ENCODE measurements at places on chromosomes 16 and 17. TPM values are rescaled to one million over a fixed set of nuclear protein-coding genes. Genes with fewer than 3 reads are reported as not detected.

- H3K27me3 ChIP-seq, result no peaks in the 10 kb centered on the region
- peaks cover 52% of the 10 kb centered on the region for H3K36me3 ChIP-seq
- H3K4me1 ChIP-seq, result peaks cover 27% of the 10 kb centered on the region
- H3K27ac ChIP-seq, result peak within 1 kb of the TSS; percentile 99
Measured at GRCh38 chr16:67659675-67660563, at the start of gene ACD. Gene ACD, minus strand, starts transcription at chr16:67660260. Its CDS starts 40 bp downstream, at chr16:67660220.

GRCh38 chr17:286571-286970 lies 66.0 kb downstream of the RPH3AL start:
- no peaks in the 10 kb centered on the region for H3K4me1 ChIP-seq
- no peak overlapping the region for H3K4me3 ChIP-seq
- no peak overlapping the region for H3K27ac ChIP-seq

- no peak overlapping the region for H3K27ac ChIP-seq
- H3K4me1 ChIP-seq, result no peaks in the 10 kb centered on the region
- no peaks in the 10 kb centered on the region for H3K36me3 ChIP-seq
- H3K4me3 ChIP-seq, result no peak overlapping the region
- no peak for DNase-seq
- H3K27me3 ChIP-seq, result peaks cover 3% of the 10 kb centered on the region
Measured at GRCh38 chr17:43822570-43823190, 10.3 kb downstream of the MPP3 start.

DNA sequence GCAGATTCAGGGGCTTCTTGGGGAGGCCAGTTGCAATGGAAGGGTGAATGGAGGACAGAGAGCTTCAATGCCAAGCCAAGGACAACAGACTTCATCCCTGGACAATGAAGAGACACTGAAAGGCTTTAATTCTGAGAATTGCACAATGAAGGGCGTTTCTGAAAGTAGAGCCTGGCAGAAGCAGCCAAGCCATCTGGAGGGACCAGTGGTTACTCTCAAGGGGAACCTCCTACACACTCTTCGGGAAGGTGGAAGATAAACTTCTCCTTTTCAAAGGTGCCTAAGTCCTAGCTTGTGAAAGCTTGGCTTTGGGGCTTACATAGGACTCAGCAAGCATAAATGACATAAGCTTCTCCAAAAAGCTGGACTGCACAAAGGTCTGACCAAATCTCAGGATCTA lies 6.2 kb upstream of the CES1 start:
- no peaks in the 10 kb centered on the region for H3K4me1 ChIP-seq
- no peak overlapping the region for H3K4me3 ChIP-seq
- no peaks in the 10 kb centered on the region for H3K27me3 ChIP-seq

GRCh38 chr17:48241770-48242497 lies 134.4 kb downstream of the SNX11 start:
- DNase-seq, result no peak
- no peaks in the 10 kb centered on the region for H3K36me3 ChIP-seq
- H3K4me1 ChIP-seq, result no peaks in the 10 kb centered on the region
- H3K27me3 ChIP-seq, result no peaks in the 10 kb centered on the region
- no peak overlapping the region for H3K4me3 ChIP-seq
- no peak overlapping the region for H3K27ac ChIP-seq

DNA sequence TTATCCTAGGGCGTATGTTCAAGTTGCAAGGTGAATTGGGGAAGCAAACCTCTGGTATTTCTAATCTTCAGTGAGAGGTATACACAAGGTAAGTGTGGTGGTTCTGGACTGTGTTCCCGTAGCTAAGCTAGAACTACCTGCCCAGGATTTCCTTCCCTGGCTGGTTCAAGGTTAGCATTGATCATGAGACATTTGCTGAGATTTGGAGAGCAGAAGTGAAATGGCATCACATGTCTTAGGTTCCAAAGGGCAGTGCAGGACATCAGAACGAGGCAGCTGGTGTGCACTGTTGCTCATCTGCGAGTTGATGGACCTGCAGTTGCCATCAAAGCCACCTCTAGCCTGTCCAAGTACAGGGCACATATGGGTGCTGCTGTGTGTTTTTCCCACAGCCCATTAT lies 95.2 kb downstream of the EMP2 start:
- H3K4me1 ChIP-seq, result no peaks in the 10 kb centered on the region
- H3K27ac ChIP-seq, result no peak overlapping the region
- no peak for DNase-seq
- H3K27me3 ChIP-seq, result no peaks in the 10 kb centered on the region

DNA sequence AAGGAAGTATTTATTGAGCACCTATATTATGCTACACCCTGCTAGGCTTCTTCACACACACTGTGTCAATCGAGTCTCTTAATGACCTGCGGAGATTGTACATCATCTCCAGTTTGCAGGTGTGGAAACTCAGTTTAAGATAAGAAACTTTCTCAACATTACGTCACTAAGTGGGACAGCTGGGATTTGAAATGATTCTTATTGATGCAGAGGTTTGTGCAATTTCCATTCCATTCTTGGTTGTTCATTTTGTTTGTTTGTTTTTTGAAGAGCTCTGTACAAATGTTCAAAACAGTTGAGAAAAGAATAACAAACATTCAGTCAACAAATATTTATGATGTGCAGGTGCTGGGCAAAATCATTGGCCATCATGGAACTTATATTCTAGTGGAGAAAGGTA lies 84.8 kb downstream of the MAP2K6 start:
- H3K27me3 ChIP-seq, result no peaks in the 10 kb centered on the region
- no peak for DNase-seq
- no peaks in the 10 kb centered on the region for H3K36me3 ChIP-seq
- no peak overlapping the region for H3K27ac ChIP-seq

- H3K36me3 ChIP-seq, result no peaks in the 10 kb centered on the region
- no peak overlapping the region for H3K27ac ChIP-seq
- H3K4me3 ChIP-seq, result no peak overlapping the region
- no peaks in the 10 kb centered on the region for H3K27me3 ChIP-seq
- no peak for DNase-seq
Measured at GRCh38 chr16:27199235-27199586, 4.1 kb upstream of the KDM8 start.

- H3K27me3 ChIP-seq, result no peaks in the 10 kb centered on the region
- no peak overlapping the region for H3K27ac ChIP-seq
- DNase-seq, result no peak
- H3K36me3 ChIP-seq, result peaks cover 39% of the 10 kb centered on the region
- H3K4me1 ChIP-seq, result no peaks in the 10 kb centered on the region
- H3K4me3 ChIP-seq, result no peak overlapping the region
Measured at GRCh38 chr16:88727871-88728270, 21.6 kb downstream of the CTU2 start.

DNA sequence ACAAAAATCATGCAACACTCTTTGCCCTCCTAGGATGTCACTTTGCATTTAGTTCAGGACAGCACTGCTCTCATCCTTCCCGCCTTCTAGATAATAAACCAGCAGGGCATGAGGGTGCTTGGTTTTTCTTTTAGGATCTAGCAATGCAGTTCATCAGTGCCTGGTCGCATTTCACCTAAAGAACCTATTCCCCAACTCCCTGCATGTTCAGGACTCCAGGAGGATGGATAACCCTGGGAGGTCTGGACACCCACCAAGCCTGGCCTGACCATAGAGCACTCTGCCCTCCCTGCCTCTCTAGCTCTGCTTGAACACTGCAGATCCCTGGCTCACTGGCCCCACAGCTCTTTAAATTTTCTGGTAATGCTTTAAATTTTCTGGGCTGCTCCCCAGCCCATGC lies 2.6 kb downstream of the SLFN12 start:
- H3K27ac ChIP-seq, result no peak overlapping the region
- no peaks in the 10 kb centered on the region for H3K36me3 ChIP-seq
- H3K27me3 ChIP-seq, result no peaks in the 10 kb centered on the region
- H3K4me1 ChIP-seq, result peaks cover 23% of the 10 kb centered on the region
- H3K4me3 ChIP-seq, result no peak overlapping the region

DNA sequence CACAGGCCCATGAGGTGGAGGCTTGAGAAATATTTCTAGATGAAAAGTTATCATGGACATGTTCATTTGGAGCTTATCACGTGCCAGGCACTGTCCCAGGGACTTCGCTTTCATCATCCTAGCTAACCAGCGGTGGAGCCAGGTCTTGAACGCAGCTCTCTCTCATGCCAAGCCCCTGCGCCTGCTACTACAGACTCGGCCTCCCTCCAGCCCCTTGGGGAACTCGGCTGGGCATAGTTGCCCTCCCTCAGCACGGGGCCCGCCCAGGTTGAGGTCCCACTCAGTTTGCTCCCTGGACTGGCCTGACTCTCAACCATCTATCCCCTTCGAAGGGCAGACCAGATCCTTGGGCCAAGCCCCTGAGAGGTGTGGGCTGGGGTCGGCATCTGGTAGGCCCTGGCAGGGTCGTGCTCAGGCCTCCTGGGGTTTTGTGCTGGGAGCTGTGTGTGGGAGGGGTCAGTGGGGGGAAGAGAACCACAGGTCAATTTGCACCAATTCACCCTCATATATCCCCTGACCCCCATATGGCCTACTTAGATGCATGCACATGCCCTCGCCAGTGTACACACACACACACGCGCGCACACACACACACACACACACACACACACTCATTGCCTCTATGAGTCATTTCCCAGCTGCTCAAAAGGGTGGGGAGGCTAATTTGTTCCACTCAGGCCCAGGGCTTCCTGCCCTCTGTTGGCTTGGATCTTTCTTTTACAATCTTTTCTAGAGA lies 12.1 kb upstream of the SCN4A start:
- no peaks in the 10 kb centered on the region for H3K36me3 ChIP-seq
- H3K4me3 ChIP-seq, result no peak overlapping the region

- no peak for DNase-seq
- H3K27ac ChIP-seq, result no peak overlapping the region
Measured at GRCh38 chr17:42163113-42163512, 8.3 kb upstream of the RAB5C start.

DNA sequence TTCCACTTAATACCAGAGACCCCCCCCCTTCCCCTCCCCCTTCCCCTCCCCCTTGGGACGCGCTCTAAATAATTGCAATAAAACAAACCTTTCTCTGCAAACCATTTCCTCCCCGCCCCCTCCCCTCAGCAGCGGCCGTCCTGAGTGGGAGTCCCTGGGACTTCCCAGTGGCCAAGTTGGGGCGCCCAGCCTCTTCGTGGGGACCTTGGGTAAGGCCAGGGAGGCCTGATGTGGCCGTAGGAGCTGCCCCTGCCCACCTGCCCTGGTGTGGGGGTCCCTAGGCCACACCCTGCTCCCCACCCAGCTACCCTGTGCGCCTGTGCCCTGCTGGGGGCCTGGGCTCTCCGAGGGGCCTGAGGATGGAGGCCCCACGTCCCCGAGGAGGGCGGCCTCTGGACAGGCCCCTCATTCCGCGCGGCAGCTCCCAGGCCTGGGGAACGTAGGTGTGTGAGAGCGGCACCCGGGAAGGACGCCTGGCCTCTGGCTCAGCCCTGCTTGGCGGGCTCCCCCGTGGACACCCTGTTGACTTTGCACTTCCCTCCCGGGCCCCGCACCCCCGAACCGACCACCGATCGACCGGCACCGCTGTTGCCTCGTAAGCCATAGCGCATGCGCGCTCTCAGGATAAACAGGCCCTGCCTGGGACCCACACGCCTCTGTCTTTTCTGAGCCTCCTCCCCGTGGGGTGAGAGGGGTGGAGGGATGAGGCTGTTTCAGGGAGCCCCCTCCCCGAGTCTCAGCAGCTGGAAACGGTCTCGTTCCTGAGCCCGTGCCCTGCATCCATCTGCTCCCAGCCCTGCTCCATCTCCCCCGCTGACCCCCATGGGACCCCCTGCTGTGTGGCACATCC lies 9.0 kb downstream of the NTHL1 start:
- no peak for DNase-seq
- peaks cover 51% of the 10 kb centered on the region for H3K4me1 ChIP-seq

DNA sequence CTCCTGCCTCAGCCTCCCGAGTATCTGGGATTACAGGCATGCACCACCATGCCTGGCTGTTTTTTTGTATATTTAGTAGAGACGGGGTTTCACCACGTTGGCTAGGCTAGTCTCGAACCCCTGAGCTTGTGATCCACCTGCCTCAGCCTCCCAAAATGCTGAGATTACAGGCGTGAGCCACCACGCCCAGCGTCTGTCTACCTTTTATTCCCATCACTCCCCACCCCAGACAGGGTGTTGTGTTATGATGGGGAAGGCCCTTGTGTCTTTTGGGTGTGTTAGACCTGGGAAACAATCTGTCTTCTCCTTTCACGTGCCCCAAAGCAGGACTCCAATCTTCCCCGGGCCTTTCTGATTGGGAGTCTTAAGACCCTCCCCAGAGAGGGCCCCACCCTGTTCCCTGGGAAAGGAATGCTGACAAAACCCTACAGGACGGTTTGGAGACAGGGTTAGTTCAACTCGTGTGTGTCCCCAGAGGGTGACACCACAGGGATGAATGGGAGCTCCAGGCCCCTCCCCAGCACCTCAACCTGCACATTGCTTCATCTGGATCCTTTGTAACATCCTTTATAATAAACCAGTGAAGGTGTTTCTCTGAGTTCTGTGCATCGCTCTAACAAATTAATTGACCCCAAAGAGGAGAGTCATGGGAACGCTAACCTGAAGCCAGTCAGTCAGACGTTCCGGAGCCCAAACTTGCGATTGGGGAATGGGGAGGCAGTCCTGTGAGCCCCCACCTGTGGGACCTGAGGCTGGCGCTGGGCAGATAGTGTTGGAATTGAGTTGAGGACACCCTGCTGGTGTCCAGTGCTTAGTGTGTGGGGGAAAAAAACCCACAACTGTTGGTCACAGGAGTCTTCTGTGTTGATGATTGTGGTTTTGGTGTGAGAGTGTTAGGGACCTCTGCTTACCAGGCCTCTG lies 3.2 kb upstream of the ELOB start:
- peaks cover 29% of the 10 kb centered on the region for H3K4me1 ChIP-seq
- H3K27ac ChIP-seq, result no peak overlapping the region
- H3K4me3 ChIP-seq, result no peak overlapping the region
- no peak for DNase-seq
- peaks cover 3% of the 10 kb centered on the region for H3K36me3 ChIP-seq

GRCh38 chr16:66933776-66934137 lies 445 bp downstream of the CIAO2B start:
- peak overlapping the region; percentile 79 for H3K27ac ChIP-seq
- DNase-seq, result no peak
- H3K36me3 ChIP-seq, result peaks cover 13% of the 10 kb centered on the region
- H3K4me1 ChIP-seq, result peaks cover 16% of the 10 kb centered on the region
- peak overlapping the region; percentile 87 for H3K4me3 ChIP-seq
- H3K27me3 ChIP-seq, result no peaks in the 10 kb centered on the region

The SGCA gene
- 5.4 TPM for polyA plus RNA-seq

The CD300A gene
- 26.7 TPM for polyA plus RNA-seq

The TMED6 gene
- polyA plus RNA-seq, result 1.2 TPM

The SHCBP1 gene
- 5.2 TPM for polyA plus RNA-seq

The PMP22 gene
- 74.0 TPM for polyA plus RNA-seq

The SYT17 gene
- polyA plus RNA-seq, result 0.52 TPM

The ENGASE gene
- 71.1 TPM for polyA plus RNA-seq

The TP53TG3F gene
- not detected for polyA plus RNA-seq

The KRT32 gene
- polyA plus RNA-seq, result 2.2 TPM

The NLRC3 gene
- polyA plus RNA-seq, result 11.9 TPM

The DPEP1 gene
- polyA plus RNA-seq, result 2.9 TPM

The PRSS21 gene
- polyA plus RNA-seq, result 0.68 TPM

Measured in thymus (tissue), 14 donors.